Mesenchymal stem cell (in vitro differentiated cells and primary cell): ENCODE measurements at places on chromosomes 1 and 21.
A peak's percentile ranks its signal among the peaks of the same experiment; 100 is the strongest.

DNA sequence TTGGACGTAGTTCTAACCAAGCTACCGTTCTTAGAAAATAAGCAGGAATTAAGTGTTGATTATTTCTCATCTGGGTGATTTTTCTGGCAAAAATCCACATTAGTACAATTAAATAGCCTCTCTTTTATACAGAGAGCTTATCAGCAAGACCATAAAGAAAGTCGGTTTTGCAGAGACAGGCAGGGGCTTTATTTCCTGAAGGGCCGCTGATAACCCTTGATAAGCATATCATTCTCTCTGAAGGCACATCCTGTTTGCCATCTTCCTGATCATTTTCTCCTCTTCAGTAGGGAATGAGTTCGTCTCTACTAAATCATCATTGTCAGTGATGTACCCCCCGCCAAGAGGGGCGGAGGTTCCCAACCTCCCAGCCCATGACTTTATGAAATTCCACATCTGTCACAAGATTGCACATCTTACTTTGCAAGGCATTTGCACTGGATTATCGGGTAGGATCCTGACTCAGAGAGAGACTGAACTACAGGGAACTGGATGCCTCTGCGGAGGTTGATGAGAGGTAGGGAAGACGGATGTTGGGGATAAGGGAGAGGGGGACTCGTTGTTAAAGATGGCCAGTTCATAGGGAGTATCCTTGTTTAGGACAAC is 115.7 kb downstream of the KCNJ6 start:
- H3K27ac ChIP-seq: no peak overlapping the region
- no peaks in the 10 kb centered on the region for H3K36me3 ChIP-seq
- DNase-seq: peak; percentile 54
- peaks cover 44% of the 10 kb centered on the region for H3K27me3 ChIP-seq

GRCh38 chr1:170175484-170175883 is 29.7 kb downstream of the NTMT2 start:
- no peaks in the 10 kb centered on the region for H3K4me1 ChIP-seq
- no peaks in the 10 kb centered on the region for H3K27me3 ChIP-seq
- no peak overlapping the region for H3K27ac ChIP-seq
- H3K36me3 ChIP-seq: no peaks in the 10 kb centered on the region
- no peak for DNase-seq

DNA sequence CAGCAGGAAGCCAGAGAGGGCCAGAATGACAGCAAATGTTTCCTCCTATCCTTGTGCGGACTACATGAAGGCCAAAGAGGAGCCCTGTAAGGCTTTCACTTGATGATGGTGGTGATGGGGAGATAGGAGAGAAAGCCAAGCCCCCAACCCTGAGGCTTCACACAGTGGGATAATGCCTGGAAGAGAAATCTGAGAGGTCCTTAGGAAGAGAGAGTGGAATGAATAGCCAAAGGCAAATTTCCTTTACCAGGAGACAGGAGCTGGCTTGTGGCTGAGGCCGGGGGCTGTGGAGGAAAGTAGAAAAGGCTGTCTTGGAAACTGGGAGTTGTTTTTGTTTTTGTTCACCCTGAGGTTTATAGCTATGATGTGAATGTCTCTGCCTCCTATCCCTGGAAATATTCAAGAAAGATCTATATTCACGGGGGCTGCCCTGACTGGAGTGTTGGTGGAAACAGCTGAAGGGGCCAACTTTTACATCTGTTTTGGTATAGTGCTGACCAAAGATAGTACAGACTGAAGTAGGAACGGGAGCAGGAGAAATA is 13.0 kb upstream of the RNF19B start:
- no peak overlapping the region for H3K27ac ChIP-seq
- peaks cover 8% of the 10 kb centered on the region for H3K4me1 ChIP-seq
- no peak overlapping the region for H3K4me3 ChIP-seq
- no peaks in the 10 kb centered on the region for H3K36me3 ChIP-seq

GRCh38 chr1:209076688-209077087 is 506.8 kb upstream of the CAMK1G start:
- H3K36me3 ChIP-seq: no peaks in the 10 kb centered on the region
- no peak overlapping the region for H3K27ac ChIP-seq
- no peak for DNase-seq
- no peaks in the 10 kb centered on the region for H3K27me3 ChIP-seq
- H3K4me1 ChIP-seq: peaks cover 5% of the 10 kb centered on the region
- no peak overlapping the region for H3K4me3 ChIP-seq

- no peaks in the 10 kb centered on the region for H3K4me1 ChIP-seq
- no peaks in the 10 kb centered on the region for H3K27me3 ChIP-seq
- DNase-seq: no peak
- no peaks in the 10 kb centered on the region for H3K36me3 ChIP-seq
- no peak overlapping the region for H3K4me3 ChIP-seq
Measured at GRCh38 chr21:32437729-32438128, 25.2 kb downstream of the EVA1C start.

- no peak for DNase-seq
- no peaks in the 10 kb centered on the region for H3K36me3 ChIP-seq
- no peak overlapping the region for H3K27ac ChIP-seq
- H3K27me3 ChIP-seq: peaks cover 4% of the 10 kb centered on the region
- no peaks in the 10 kb centered on the region for H3K4me1 ChIP-seq
Measured at GRCh38 chr1:37358992-37359391, 115.4 kb upstream of the ZC3H12A start.

DNA sequence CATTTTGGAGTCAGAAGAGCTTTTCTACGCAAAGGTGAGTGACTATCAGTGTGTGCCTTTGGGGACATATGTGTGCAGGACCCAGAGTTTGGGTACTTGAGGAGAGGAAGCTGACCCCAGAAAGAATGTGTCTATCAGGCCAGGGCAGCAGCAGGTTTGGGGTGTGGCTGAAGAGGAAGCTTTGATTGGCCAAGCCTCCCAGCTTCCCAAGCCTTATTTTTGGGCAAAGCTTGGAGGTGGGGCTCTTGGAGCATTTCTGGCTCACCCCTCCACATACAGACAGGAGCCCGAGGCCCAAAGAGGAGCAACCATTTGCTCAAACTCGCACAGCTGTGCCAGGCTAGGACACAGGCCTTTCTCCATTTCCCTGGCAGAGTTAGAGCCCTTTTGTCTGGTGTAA is 4.7 kb downstream of the GPR3 start:
- no peak overlapping the region for H3K4me3 ChIP-seq
- peaks cover 3% of the 10 kb centered on the region for H3K27me3 ChIP-seq
- DNase-seq: no peak
- no peak overlapping the region for H3K27ac ChIP-seq
- peaks cover 6% of the 10 kb centered on the region for H3K36me3 ChIP-seq

DNA sequence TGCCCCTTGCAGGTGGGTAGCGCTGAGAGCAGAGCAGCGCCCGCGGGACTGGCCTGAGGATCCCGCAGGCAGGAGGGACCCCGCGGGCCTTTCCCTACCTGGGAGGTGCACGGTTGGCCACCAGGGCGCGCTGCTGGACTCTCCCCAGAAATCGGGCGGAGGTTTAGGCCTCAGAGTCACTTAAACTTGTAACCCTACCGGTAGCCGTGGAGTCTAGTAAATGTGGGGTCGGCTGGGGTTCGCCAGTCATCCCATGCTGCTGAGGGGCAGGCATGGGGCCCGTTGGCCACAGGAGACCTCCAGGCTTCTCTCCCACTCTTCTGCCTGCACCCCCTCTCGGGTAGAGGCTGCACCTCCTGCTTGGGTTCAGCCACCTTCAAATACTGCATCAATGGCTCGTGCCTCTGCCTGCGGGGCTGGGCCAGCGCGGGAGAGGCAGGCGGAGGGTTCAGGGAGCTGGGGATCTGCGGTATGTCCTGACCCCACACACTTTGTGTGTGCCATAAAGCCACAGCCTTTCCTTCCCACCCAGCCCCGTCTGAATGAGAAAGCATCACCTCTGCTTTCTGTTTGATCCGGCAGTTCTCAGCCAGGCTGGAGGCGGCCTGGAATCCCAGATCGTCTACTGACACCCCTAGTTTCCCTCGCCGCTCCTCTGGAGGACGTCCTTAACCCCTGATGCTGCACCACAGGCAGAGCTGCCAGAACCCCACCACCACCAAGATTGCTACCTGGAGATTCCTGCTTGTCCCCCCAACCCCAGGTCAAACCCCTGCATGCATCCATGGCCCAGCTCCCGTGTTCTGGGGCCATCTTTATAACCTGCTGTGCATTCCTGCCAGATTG is 12.3 kb upstream of the GSTM4 start:
- DNase-seq: peak; percentile 76
- H3K4me1 ChIP-seq: peaks cover 6% of the 10 kb centered on the region
- H3K27me3 ChIP-seq: no peaks in the 10 kb centered on the region
- H3K36me3 ChIP-seq: no peaks in the 10 kb centered on the region

DNA sequence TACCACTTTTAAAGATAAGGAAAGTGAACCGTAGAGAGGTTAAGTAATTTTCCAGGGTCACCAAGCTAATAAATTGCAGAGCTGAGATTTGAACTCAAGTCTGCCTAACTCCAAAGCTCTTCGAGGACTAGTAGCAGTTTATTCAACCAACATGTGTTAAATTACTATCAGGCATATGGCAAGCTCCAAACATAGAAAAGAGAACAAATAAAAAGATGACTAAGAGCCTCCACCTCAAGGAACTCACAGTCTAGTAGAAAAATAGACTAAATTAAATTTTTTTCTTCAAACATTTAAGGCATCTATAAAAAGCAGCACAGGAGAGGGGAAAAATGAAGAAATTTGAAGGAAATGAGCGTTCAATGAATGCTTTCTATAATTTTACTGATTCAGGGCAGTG is 22.2 kb downstream of the SLC9C2 start:
- H3K4me3 ChIP-seq: no peak overlapping the region
- no peak overlapping the region for H3K27ac ChIP-seq
- no peaks in the 10 kb centered on the region for H3K4me1 ChIP-seq

- no peak overlapping the region for H3K4me3 ChIP-seq
- no peaks in the 10 kb centered on the region for H3K27me3 ChIP-seq
- DNase-seq: no peak
Measured at GRCh38 chr1:178161516-178161915, 67.6 kb downstream of the RASAL2 start.

DNA sequence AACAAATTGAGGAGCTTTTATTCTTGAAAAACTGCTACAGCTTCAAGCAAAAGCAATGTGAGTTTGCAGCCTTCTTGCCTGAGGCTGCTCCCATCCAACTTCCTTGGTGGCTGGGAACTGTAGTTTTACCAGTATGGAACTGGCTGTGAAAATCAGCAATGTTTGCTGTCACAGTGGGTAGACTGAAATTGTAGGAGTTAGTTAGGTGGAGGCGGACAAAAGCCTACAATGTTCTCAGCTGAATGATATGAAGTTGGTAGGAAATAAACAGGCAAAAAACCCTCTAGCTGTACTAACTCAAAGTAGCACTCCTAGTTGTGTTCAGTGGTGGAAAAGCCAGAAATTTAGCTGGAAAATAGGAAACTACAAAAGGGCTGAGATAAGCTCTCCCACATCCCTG is 18.5 kb downstream of the HAX1 start:
- no peak overlapping the region for H3K27ac ChIP-seq
- H3K4me1 ChIP-seq: no peaks in the 10 kb centered on the region
- H3K4me3 ChIP-seq: no peak overlapping the region
- H3K27me3 ChIP-seq: no peaks in the 10 kb centered on the region
- H3K36me3 ChIP-seq: no peaks in the 10 kb centered on the region
- no peak for DNase-seq

- DNase-seq: no peak
- no peaks in the 10 kb centered on the region for H3K36me3 ChIP-seq
- no peak overlapping the region for H3K27ac ChIP-seq
- no peak overlapping the region for H3K4me3 ChIP-seq
- H3K4me1 ChIP-seq: peaks cover 5% of the 10 kb centered on the region
- peaks cover 83% of the 10 kb centered on the region for H3K27me3 ChIP-seq
Measured at GRCh38 chr1:46544561-46545240, 6.7 kb downstream of the KNCN start.

- DNase-seq: no peak
- peaks cover 20% of the 10 kb centered on the region for H3K4me1 ChIP-seq
- H3K4me3 ChIP-seq: no peak overlapping the region
- H3K27ac ChIP-seq: no peak overlapping the region
Measured at GRCh38 chr1:53091841-53092645, 30.0 kb downstream of the PODN start.

GRCh38 chr1:15222653-15223303 is 24.2 kb upstream of the FHAD1 start:
- H3K4me3 ChIP-seq: no peak overlapping the region
- no peak for DNase-seq
- peaks cover 18% of the 10 kb centered on the region for H3K36me3 ChIP-seq
- peaks cover 19% of the 10 kb centered on the region for H3K4me1 ChIP-seq

GRCh38 chr1:37137601-37138000 is 103.3 kb upstream of the GRIK3 start:
- no peaks in the 10 kb centered on the region for H3K4me1 ChIP-seq
- no peak overlapping the region for H3K4me3 ChIP-seq
- no peak for DNase-seq
- H3K36me3 ChIP-seq: no peaks in the 10 kb centered on the region
- H3K27me3 ChIP-seq: no peaks in the 10 kb centered on the region

- no peaks in the 10 kb centered on the region for H3K36me3 ChIP-seq
- H3K4me1 ChIP-seq: no peaks in the 10 kb centered on the region
- DNase-seq: no peak
- no peak overlapping the region for H3K27ac ChIP-seq
- H3K4me3 ChIP-seq: no peak overlapping the region
Measured at GRCh38 chr1:30604801-30605440, 118.5 kb downstream of the MATN1 start.

DNA sequence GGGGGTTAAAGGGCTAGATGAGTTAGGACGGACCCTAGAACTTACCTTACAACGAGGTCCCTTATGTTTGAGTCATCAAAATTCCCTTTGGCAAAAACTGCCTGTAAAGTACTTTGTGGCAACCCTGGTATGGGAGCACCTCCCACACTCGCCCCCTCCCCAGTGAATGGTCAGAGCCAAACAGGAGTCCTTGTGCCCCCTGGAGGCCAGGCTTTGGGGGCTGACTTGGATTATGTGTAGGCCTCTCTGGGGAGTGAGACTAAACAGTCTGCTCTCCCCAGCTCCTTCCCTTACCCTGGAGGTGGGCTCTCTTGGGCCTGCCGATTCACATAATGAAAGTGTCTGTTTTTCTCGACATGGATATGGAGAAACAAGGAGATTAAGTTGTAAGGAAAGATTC is 81.2 kb downstream of the ADCY10 start:
- H3K4me3 ChIP-seq: no peak overlapping the region
- H3K27me3 ChIP-seq: no peaks in the 10 kb centered on the region
- H3K27ac ChIP-seq: no peak overlapping the region
- H3K4me1 ChIP-seq: no peaks in the 10 kb centered on the region

- no peak overlapping the region for H3K27ac ChIP-seq
- no peak for DNase-seq
- H3K27me3 ChIP-seq: peaks cover 29% of the 10 kb centered on the region
- no peaks in the 10 kb centered on the region for H3K36me3 ChIP-seq
Measured at GRCh38 chr1:41444785-41445184, 39.7 kb downstream of the EDN2 start.

- H3K36me3 ChIP-seq: no peaks in the 10 kb centered on the region
- no peak for DNase-seq
- no peak overlapping the region for H3K4me3 ChIP-seq
Measured at GRCh38 chr21:41759926-41760325, 6.9 kb downstream of the RIPK4 start.

DNA sequence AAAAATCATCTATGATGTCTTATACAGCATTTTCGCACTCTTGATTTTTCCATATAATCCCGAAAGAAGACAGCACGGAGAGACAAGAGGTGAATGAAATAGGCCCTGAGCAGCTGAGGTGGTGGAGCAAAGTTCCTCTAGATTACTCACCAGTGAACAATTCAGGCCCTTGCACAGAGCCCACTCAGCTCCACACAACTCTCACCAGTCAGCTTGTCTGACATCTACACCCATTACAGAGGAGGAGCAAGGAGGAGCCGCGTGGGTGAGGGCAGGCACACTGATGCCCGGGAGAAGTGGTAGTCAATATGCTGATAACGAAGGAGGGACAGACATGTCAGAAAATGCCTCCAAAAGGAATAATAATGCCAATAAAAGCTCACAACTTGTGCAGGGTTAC is 59.9 kb downstream of the DNM3 start:
- peaks cover 2% of the 10 kb centered on the region for H3K4me1 ChIP-seq
- H3K27me3 ChIP-seq: no peaks in the 10 kb centered on the region
- H3K4me3 ChIP-seq: no peak overlapping the region
- no peaks in the 10 kb centered on the region for H3K36me3 ChIP-seq
